ENCODE measurements at places on chromosomes 4 and X.

DNA sequence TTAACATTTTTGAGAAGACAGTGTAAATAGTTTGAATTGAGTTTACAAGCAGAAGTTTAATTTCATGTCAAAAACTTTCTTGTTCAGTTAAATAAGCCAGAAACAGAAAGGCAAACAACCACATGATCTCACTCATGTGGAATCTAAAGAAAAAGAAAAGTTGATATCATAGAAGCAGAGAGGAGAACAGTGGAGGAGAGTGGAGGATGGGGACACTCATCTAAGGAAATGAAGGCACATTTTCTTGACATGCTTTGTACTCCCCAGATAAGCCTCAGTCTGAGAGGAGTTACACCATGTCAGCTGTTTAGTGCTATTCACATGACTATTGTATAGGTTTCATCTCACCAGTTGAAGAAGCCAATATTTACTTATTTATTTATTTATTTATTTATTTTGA lies 13.5 kb downstream of the SNCA start:
- DNase-seq: no peak

DNA sequence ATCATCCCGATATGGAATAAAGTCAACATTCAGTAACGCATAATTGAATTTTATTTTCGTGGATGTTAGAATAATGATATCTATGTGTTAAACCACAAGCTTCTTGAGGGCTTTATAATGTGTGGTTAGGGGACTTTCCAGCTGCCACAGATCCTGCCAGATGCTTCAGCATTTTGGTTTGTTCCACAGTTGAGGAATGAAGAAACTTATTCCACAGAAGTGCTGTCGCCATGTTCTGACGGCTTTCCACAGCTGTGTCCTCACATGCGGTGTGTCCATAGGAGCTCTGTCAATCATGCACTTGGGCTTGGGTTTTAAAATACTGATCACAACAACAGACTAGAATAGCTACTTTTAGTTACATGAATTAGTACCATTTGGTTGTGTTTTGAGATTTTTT lies 411.9 kb downstream of the TRIML1 start:
- DNase-seq: no peak

- DNase-seq: no peak
Observed at GRCh38 chrX:119481323-119481801, 13.1 kb downstream of the SLC25A5 start.

DNA sequence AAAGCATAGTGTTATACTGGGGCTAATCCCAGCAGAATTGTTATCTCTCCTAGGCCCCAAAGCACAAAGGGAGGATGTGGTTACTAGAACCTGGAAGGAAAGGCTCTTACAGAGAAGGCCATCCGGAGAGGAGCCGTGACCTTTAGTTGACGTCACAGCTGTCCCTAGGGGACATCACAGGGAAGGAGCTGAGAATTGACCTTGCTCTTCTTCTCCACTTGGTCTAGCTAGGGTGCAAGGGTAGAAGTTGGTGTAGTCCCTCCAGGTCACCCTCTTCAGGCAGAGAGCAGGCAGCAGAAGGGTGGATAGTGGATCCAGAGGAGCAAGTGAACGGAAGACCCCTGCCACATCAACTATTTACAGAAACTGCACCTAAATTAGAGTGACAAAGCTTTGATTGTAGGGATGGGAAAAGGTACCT lies 22.8 kb upstream of the FGF2 start:
- DNase-seq: no peak

DNA sequence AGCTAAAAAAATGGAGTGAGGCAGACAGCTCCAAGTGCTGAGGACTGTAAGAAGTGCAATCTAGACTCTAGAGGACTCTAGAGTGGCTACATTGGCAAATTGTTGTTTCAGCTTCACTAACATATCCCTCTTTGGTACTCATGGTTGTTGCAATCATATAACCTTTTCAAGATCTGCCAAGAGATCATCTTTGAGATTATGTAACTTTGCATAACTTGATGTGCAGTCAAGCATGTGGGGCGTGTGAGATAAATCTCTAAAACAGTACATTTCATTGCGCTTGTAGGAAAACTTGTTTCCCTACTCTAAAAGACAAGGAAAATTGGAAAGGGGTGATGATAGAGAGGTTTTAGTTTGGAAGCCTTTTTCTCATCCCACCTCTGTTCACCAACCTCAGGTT lies 11.2 kb upstream of the BRS3 start:
- DNase-seq: no peak

GRCh38 chr4:26995316-26995715 lies 134.7 kb downstream of the STIM2 start:
- DNase-seq: no peak

DNA sequence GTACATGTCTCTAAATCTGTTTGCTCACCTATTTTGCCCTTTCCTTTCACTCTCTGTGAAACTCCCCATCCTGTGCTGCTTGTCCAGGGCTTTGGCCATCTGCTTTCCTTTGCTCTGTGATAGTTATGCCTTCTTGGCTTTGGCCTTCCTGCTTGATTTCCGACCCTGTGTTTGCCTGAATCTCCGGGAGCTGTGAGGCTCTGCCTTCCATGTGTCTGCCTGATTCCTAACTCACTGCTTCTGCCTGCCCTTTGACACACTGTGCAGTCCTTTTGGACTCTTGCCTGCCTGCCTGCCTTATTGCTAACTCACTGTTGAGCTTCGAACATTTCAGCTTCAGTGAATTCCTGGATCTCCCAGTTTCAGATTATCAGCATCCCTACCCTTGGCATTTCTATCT lies 143.1 kb downstream of the C4orf33 start:
- DNase-seq: no peak

DNA sequence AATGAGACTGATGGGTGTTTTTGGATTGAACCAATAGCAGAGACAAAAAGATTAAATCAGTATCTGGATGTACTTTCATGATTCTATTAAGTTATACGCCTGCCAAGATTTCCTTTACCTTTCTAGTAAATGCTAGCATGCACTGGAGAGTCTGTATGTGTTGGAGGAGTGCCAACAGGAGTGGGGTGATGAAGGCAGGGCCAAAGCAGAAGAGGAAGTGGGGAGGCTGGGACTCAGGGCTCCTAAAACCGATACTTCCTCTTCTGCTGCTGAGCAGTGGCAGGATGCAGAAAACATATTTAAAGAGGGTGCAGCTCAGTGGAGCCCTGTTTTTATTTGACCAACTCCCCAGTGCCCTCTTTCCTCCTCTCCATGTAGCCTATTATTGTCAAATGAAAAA lies 5.6 kb downstream of the CYSLTR1 start:
- peak; percentile 84 for DNase-seq

- no peak for DNase-seq
Observed at GRCh38 chr4:113147498-113148111, 98.2 kb downstream of the ANK2 start.

DNA sequence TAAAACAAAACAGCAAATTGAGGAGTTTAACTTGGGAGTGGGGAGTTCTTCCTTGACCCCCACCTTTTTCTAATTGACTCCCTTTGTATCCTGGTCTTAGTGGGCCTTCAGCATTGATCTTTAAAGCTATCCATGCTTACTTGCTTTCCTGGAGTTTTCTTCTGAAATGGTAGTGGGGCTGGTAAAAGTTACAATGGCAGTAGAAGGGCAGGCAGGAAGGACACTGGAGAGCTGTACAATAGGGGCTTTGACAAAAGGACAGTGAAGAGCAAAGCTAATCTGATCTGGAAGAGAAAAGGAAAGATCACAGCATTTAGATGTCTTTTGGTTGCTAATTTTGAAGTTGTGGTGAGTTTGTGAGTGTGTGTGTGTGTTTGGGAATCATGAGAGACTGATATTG lies 111.5 kb downstream of the MID1 start:
- no peak for DNase-seq

DNA sequence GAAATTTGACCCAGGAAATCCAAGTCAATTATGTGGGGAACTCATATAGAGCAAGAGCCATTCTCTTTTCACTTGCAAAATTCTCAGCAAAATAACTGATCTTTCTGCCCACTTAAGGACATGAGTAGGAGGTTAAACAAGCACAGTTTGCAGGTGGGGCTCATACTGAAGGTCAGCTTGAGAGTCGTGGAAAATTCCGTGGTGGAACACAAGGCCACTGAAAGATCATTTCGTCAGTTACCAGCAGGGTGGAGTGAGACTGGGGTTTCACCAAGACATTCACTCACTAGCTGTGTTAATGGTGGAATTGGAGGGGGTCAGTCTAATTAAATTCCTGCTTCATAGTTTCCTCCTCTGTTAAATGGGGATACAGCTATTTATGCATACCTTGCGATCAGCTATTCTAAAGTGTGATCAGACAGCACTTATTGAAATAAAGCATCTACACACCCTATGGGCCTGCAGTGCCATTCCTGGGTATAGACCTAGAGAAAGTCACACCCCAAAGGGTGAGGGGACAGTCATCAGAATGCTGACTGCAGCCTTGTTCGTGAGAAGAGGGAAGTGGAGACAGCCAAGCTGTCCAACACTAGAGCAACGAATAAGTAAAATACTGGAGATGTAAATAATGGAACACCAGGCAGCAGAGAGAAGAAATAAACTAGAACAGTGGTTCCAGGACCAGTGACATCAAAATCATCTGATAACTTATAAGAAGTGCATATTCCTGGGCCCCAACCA lies 42.7 kb upstream of the CLNK start:
- no peak for DNase-seq

- DNase-seq: no peak
Observed at GRCh38 chr4:150167054-150167453, 88.8 kb downstream of the DCLK2 start.

DNA sequence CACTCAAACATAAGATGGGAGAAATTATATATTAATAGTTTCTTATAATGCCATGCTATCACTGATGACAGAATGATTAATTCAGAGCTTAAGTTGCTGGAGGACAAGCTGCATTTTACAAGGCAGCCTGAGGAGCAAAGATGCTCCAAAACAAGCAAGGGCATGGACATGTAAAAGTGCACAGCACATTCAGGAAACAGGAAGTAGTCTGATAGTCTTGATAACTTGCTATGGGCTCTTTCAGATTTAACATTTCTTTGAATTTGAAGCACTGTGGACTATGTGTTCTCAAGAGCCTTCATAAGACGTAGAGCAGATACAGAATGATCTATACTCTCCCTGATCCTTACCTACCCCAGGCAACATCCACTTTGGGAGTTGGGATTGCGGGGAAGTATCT lies 50.0 kb downstream of the AMMECR1 start:
- DNase-seq: peak; percentile 14

GRCh38 chr4:8071766-8072165 lies 86.8 kb downstream of the ABLIM2 start:
- no peak for DNase-seq

DNA sequence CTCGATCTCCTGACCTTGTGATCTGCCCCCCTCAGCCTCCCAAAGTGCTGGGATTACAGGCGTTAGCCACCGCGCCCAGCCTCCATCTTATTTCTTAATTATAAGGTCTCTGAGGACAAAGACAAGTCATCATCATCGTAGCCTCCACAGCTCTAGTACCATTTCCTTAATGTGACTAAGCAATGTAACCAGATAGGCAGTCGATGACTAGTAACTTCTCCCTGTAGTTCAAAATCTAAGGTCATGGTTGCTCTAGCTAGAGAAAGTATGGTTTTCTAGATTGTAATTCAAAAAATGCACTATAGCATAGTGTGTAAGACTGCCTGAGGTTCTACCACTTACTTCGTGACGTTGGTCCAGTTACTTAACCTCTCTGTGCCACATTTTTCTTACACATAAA lies 6.9 kb downstream of the SLC39A8 start:
- DNase-seq: no peak

DNA sequence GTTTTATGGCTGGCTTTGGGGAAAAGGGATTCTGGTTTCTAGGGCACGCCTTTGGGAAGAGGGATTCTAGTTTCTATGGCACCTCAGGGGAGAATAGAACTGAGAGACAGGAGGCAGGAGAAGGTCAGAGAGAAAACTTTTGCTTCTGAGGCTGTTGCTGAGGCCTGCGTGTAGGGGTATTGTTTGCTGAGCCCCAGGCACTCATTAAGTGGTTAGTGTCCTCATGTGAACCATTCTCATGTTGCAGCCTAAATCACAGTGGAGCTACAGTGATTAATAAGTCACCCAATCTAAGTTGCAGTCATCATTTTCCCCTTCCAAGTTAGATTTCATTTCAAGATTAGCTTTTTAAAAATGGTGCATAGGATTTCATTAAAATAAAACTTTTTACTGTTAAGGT lies 29.0 kb downstream of the VCX3A start:
- no peak for DNase-seq

DNA sequence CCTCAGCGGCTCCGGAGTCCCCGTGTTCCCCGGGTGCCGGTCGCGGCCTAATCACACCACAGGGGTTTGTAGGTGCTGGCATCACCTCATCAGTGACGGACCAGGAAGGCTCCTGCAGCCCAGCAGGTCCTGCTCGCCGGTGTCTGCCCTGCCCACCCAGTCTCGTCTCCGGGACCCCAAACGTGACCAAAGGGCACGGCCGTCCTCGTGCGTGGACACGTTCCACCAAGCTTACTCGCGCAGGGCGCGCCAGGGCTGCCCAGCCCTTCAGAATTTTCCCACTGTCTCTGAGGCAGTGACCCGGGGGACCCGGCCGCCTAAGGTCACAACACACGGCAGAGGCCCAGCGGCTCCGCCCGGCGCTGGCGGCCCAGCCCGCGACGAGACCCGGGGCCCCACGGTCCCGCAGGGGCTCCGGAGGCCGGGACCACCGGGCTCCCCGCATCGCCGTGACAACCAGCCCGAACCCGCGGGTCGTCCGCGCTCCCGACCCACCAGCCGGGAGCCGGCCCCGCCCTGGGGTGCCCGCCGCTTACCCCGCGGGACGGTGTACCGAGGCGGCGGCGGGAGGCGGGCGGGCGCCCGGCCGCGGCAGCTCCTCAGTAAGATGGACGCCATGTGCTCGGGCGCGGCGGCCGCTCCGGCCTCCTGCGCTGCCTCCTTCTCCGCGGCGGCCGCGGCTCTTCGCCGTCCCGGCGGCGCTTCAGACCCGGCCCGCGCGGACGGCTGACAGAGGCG lies 454 bp downstream of the LETM1 start:
- DNase-seq: no peak

GRCh38 chrX:148572337-148572736 lies 71.9 kb downstream of the AFF2 start:
- DNase-seq: no peak

DNA sequence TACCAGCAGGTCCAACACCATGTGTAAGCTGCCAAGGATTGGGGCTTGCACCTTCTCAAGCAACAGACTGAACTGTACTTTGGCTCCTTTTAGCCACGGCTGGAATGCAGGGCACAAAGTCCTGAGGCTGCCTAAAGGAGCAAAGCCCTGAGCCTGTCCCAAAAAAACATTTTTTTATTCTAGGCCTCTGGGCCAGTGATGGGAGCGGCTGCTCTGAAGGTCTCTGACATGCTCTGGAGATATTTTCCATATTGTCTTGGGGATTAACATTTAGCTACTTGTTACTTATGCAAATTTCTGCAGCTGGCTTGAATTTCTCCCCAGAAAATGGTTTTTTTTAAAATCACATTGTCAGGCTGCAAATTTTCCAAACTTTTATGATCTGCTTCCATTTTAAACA lies 885.3 kb downstream of the GLUD2 start:
- DNase-seq: no peak
